ENCODE measurements at places on chromosomes 6 and 20.

GRCh38 chr20:49595811-49596561 lies 28.0 kb upstream of the PTGIS start:
- no peak for DNase-seq

GRCh38 chr20:38159566-38159956 lies 5.5 kb downstream of the TGM2 start:
- no peak for DNase-seq

DNA sequence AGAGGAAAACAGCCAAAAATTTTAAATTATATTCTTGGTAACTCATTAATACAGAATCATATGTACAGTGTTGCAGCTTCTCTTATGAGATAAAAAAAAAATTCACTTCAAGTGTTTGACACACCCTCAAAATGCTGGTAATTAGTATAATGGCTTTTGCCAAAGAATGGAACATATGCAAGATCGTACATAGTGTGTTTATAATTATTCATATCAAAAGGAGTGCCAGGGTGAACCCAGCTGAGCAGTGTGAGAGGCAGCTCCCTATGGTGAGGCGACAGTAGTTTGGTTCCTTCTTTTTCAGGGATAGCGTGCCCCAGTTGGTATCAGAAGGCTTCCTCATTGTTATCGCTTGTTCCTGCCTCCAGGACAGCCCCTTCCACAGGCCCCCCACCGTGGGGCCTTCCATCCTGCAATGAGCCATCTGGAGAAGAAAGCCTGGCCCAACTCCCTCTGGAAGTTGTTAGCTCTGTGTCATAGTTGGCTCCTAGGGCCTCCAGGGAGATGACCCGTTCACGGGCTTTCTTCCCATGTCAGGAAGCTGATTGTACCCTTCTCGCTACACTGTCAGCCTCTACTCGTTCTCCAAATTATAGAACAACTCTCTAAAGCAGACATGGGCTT lies 150.7 kb downstream of the FRK start:
- DNase-seq = no peak

DNA sequence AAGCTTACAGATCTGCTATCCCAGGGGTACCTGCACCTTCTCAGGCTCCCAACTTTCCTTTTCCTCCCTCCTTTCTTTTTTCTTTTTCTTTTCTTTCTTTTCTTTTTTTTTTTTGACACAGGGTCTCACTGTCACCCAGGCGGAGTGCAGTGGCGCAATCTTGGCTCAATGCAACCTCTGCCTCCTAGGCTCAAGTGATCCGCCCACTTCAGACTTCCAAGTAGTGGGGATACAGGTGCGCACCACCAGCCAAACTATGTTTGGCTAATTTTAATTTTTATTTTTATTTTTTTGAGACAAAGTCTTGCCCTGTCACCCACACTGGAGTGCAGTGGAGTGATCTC lies 36.0 kb downstream of the PIM1 start:
- DNase-seq = no peak

DNA sequence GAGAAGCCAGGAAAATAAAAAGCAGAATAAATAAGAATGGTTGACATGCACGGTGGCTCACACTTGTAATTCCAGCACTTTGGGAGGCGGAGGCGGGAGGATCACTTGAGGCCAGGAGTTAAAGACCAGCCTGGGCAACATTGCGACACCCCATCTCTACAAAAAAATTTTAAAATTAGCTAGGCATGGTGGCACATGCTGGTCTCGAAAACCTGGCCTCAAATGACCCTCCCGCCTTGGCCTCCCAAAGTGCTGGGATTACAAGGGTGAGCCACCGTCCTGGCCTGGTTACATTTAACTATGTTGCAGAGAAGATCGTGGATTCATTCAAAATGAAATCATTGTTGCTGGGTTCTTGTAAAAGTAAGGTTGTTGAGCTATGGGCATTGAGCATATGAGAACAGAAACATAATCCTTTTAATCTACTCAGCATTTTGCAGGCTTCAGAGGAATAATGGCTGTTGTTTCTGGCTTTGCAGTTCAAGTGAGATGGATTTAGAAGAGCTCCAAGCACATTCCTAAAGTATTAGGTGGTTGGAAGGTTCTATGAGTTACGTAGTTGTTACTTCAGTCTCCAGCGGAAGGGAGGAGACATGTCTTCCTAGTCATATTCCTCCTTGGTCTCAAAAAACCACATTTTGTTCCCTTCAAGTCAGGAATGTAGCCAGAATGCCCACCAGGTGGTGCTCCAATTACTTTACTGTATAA lies 45.6 kb upstream of the RAB23 start:
- DNase-seq = no peak

GRCh38 chr6:106158816-106159215 lies 72.7 kb downstream of the PRDM1 start:
- no peak for DNase-seq

DNA sequence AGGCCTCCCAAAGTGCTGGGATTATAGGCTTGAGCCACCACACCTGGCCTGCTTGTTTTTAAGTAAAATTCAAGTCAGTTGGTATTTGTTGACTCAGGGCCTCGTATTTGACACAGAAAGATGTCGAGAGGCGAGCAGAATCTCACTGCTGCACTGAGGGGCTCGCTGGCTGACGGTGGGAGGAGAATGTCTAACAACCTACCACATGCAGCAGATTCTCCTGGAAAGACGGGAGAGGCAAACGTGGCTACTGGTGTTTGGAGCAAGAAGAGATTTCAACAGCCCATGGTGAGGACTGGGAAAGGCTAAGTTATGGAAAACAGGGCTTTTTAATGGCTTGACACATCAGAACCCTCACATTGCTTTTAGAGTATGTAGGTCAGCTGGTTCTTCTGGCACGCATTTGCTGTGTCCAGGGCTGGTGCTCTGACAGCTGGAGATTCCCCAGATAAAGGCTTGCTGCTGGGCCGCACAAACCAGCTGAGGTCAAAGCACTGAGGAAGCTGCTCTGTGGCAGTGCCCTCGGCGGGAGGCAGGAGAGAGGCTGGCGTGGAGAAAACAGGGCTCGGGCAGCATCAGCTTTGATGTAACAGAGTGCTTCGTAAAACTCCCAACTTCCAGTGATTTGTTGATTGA lies 84.2 kb upstream of the FRMD1 start:
- no peak for DNase-seq

DNA sequence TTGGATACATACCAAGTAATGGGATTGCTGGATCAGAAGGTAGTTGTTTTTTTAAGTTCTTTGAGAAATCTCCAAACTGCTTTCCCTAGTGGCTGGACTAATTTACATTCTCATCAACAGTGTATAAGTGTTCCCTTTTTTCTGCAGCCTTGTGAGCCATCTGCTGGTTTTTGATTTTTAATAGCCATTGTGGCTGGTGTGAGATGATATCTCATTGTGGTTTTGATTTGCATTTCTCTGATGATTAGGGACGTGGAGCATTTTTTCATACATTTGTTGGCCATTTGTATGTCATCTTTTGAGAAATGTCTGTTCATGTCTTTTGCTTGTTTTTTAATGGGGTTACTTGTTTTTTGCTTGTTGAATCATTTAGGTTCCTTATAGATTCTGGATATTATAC lies 34.8 kb downstream of the TOP1 start:
- no peak for DNase-seq

GRCh38 chr6:64714073-64714472 lies 993.0 kb downstream of the EYS start:
- DNase-seq = no peak
